ENCODE measurements at places on chromosomes 16 and 17. TPM values are rescaled to one million over a fixed set of nuclear protein-coding genes. Genes with fewer than 3 reads are reported as not detected.
A peak's percentile ranks its signal among the peaks of the same experiment; 100 is the strongest.

ABCA6 gene
- not detected for total RNA-seq

COL1A1 gene
- 1.2 TPM for total RNA-seq

MYH2 gene
- total RNA-seq = not detected

MPO gene
- not detected for total RNA-seq

C16orf96 gene
- not detected for total RNA-seq

EPX gene
- not detected for total RNA-seq

SRRM2 gene
- 639 TPM for total RNA-seq

STAT5A gene
- 375 TPM for total RNA-seq

TOP2A gene
- 161 TPM for total RNA-seq

HCRT gene
- total RNA-seq = not detected

DNA sequence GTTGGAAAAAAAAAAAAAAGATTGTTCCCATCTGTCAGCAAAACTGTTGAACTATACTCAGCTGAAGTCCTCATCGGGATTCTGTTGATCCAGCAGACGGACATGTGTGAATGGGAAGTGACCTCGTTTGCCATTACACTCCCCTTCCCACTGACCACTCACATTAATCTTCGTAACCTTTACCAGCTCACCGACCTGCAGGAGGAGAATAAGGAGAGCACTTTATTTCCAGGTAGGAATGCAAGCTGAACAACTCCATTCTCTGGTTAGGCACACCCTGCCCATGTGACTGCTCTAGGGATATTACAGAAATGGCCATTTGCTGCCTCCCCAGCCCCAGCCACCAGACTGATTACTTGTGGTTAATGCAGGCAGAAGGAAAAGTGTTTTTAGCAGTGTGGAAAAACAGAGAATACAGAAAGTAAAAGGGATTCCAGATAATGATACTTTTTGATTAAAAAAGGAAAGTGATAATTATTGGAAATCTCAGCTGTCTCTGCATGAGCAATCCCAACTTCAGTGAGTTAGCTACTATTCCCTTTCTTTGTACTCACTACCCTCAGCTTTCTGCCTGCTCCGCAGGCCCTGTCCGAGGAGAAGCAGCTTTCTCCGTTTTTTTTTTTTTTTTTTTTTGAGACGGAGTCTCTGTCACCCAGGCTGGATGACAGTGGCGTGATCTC, 23.6 kb upstream of the YWHAE start:
- peaks cover 27% of the 10 kb centered on the region for H3K36me3 ChIP-seq
- no peaks in the 10 kb centered on the region for H3K27me3 ChIP-seq
- H3K27ac ChIP-seq = peak overlapping the region; percentile 1
- H3K4me3 ChIP-seq = no peak overlapping the region

DNA sequence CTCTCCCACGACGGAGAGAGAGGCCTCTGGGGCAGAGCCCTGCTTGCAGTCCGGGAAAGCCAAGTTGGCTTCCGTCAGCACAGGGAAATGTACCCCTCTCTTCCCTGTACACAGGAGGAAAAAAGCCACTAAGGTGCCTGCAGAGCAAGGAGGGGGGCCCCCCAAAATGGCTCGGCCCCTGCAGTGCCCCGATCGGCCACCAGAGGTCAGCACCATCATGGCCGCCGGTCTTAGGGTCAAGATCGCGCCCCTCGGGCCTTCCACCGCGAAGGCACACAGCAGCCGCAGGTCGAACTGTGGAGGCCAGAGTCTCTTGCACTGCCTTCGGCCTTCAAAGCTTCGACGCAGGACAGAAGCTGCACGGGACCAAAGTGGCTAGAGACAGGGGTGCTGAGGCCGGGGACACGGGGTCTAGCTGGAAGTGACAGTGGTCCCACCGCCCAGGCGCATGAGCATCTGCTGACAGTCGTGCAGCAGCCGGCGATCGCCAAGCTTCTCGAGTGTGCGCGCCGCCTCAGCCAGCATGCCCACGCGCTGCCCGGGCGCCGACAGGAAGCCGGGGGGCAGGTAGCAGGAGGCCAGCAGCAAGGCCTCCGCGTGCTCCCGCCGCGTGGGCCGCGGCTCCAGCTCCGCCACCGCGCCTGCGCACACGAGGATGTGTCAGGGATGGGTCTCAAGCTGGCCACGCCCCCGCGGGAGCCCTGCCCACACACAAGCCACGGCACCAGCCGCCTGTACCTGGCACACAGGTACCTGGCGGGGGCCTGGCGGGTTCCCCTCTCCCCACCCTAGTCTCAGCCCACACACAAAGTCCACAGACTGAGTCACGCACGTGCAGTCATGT, 24.4 kb downstream of the SREBF1 start:
- H3K4me1 ChIP-seq = peaks cover 5% of the 10 kb centered on the region
- H3K36me3 ChIP-seq = peaks cover 29% of the 10 kb centered on the region
- no peak overlapping the region for H3K4me3 ChIP-seq
- H3K27ac ChIP-seq = no peak overlapping the region
- H3K27me3 ChIP-seq = no peaks in the 10 kb centered on the region
- peak; percentile 40 for DNase-seq

GRCh38 chr17:41308251-41308917, 725 bp downstream of the KRTAP16-1 start:
- DNase-seq = no peak
- peaks cover 12% of the 10 kb centered on the region for H3K27me3 ChIP-seq
- no peak overlapping the region for H3K27ac ChIP-seq
- peaks cover 32% of the 10 kb centered on the region for H3K4me1 ChIP-seq
- no peak overlapping the region for H3K4me3 ChIP-seq
- no peaks in the 10 kb centered on the region for H3K36me3 ChIP-seq

- no peaks in the 10 kb centered on the region for H3K36me3 ChIP-seq
- DNase-seq = no peak
- no peaks in the 10 kb centered on the region for H3K27me3 ChIP-seq
- H3K4me3 ChIP-seq = no peak overlapping the region
These were observed 224.5 kb upstream of the CNTNAP4 start for GRCh38 chr16:76052725-76053124.

DNA sequence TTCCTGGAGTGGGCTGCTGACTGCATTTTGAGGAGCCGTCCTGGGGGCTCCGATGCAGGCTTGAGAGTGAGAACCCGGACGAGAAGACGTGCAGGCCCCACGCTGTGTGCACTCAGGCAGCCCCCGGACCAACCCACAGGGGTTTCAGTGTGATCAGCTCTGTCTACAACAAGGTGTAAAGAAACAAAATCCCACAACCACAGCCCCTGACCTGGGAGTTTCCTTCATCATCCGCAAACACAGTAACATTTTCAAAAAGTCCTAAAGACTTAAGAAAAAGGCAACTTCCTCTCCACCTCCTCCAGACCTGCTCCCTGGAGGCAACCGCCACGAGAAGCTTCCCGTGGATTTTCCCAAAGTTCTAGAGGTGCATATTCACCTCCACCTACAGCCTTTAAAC, 15.4 kb upstream of the MEAK7 start:
- H3K36me3 ChIP-seq = peaks cover 19% of the 10 kb centered on the region
- H3K27ac ChIP-seq = peak overlapping the region; percentile 81
- H3K27me3 ChIP-seq = no peaks in the 10 kb centered on the region
- no peak for DNase-seq

- H3K27me3 ChIP-seq = peaks cover 17% of the 10 kb centered on the region
- peaks cover 12% of the 10 kb centered on the region for H3K4me1 ChIP-seq
- no peak for DNase-seq
- no peaks in the 10 kb centered on the region for H3K36me3 ChIP-seq
- H3K27ac ChIP-seq = peak overlapping the region; percentile 80
These were observed 6.1 kb downstream of the PRSS36 start for GRCh38 chr16:31143694-31144148.

- H3K4me1 ChIP-seq = no peaks in the 10 kb centered on the region
- no peaks in the 10 kb centered on the region for H3K27me3 ChIP-seq
- DNase-seq = no peak
- H3K36me3 ChIP-seq = peaks cover 7% of the 10 kb centered on the region
These were observed 160.5 kb upstream of the NOL11 start for GRCh38 chr17:67557052-67557845.

DNA sequence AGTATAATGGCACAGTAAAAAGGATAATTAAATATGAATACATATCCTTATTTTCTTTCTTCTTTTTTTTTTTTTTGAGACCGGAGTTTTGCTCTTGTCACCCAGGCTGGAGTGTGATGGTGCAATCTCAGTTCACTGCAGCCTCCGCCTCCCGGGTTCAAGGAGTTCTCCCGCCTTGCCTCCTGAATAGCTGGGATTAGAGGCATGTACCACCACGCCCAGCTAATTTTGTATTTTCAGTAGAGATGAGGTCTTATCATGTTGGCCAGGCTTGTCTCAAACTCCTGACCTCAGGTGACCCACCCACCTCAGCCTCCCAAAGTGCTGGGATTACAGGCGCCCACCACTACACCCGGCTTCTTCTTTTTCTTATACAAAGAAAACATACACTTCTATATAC, 12.0 kb downstream of the GABARAPL2 start:
- H3K4me1 ChIP-seq = peaks cover 18% of the 10 kb centered on the region
- no peak for DNase-seq
- H3K4me3 ChIP-seq = no peak overlapping the region

DNA sequence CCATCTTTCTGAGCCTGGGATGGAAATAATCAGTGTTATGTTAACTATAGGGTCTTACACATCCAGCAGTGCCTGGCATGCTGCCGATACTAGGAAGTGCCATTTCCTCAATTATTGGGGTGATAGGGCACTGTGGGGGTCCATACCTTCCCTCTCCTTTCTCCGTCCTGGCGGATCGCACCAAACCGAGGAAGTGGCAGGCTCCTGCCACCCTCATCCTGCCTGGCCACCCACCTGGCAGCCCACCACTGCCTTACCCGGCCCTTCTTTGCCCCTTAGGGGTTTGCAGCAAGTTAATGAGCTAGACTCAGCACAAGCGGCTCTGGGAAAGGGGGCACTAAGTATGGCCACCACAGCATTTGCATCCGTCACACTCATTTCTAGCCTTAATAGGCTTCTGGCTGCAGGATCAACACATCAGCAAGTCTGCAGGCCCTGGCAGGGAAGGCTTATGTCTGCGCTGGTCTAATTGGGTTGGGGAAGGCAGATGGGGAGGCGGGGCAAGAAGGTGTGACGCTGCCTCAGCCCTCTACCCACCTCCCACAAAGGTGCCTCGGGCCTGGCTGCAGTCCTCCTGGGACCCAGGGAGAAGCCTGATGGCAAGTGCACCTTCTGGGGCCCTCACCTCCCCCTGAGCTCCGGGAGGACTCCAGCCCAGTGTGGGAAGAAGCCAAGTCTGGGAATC, 28.6 kb downstream of the DCAKD start:
- H3K27ac ChIP-seq = no peak overlapping the region
- H3K4me3 ChIP-seq = no peak overlapping the region
- DNase-seq = no peak
- H3K27me3 ChIP-seq = peaks cover 27% of the 10 kb centered on the region
- peaks cover 22% of the 10 kb centered on the region for H3K4me1 ChIP-seq

- no peaks in the 10 kb centered on the region for H3K4me1 ChIP-seq
- H3K27me3 ChIP-seq = no peaks in the 10 kb centered on the region
- H3K4me3 ChIP-seq = no peak overlapping the region
- no peak for DNase-seq
These were observed 55.1 kb downstream of the SOX9 start for GRCh38 chr17:72175787-72176515.

GRCh38 chr17:50136096-50136687, 6.2 kb upstream of the SAMD14 start:
- no peak overlapping the region for H3K27ac ChIP-seq
- H3K4me1 ChIP-seq = peaks cover 55% of the 10 kb centered on the region
- no peak for DNase-seq
- H3K4me3 ChIP-seq = no peak overlapping the region

DNA sequence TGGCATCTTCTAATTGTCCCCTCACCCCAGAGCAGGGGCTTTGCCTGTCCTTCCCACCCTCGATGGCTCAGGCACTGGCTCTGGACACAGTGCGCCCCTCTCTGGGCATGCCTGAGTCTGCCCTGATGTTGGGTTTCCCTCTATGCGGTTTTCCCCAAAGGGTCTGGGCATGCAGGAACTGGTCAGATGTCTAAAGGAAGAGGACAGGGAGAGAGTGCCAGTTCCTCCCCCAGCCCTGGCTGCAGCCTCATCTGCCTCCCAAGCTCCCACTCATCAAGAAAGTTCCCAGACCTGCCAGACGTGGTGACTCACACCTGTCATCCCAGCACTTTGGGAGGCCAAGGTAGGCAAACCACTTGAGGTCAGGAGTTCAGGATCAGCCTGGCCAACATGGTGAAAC, 41.3 kb upstream of the PABPN1L start:
- H3K27ac ChIP-seq = no peak overlapping the region
- H3K4me1 ChIP-seq = no peaks in the 10 kb centered on the region
- DNase-seq = no peak
- peaks cover 2% of the 10 kb centered on the region for H3K27me3 ChIP-seq
- no peak overlapping the region for H3K4me3 ChIP-seq

- H3K27ac ChIP-seq = peak overlapping the region; percentile 30
- peaks cover 51% of the 10 kb centered on the region for H3K36me3 ChIP-seq
- peaks cover 5% of the 10 kb centered on the region for H3K4me1 ChIP-seq
- no peak overlapping the region for H3K4me3 ChIP-seq
- H3K27me3 ChIP-seq = no peaks in the 10 kb centered on the region
These were observed 43.6 kb upstream of the CACNG5 start for GRCh38 chr17:66791347-66791746.

DNA sequence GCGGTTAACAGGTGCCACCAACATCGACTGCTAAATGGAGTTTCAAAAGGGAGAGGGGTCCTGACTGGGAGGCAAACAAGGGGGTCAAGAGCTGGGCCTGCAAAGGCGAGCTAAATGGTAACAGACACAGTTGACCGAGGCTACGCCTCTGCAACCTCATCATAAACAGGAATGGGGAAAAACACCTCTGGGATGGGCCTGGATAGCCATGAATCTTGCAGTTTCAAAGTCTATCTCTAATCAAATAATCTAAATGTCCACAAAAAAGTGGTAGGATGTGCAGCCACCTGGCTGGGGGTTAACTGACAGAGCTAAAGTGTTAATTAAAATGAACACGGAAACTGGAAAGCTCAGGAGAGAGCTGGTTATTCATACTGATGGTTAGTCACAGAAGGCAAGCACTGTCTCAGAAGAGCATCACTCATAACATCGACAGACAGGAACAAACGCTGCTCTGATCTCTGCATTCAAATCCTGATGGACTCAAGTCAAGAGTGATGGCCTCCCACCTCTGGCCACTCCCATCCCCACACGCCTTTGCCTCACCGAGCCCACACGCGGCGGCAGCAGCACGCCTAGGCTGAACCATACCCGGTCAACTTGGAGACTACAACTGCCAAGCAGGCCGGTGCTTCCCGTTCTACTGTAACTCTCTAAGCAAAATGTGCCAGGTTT, 56.3 kb downstream of the CREBBP start:
- no peaks in the 10 kb centered on the region for H3K27me3 ChIP-seq
- H3K4me3 ChIP-seq = peak overlapping the region; percentile 15
- peak overlapping the region; percentile 37 for H3K27ac ChIP-seq
- no peak for DNase-seq
- H3K4me1 ChIP-seq = peaks cover 68% of the 10 kb centered on the region
- H3K36me3 ChIP-seq = peaks cover 13% of the 10 kb centered on the region

DNA sequence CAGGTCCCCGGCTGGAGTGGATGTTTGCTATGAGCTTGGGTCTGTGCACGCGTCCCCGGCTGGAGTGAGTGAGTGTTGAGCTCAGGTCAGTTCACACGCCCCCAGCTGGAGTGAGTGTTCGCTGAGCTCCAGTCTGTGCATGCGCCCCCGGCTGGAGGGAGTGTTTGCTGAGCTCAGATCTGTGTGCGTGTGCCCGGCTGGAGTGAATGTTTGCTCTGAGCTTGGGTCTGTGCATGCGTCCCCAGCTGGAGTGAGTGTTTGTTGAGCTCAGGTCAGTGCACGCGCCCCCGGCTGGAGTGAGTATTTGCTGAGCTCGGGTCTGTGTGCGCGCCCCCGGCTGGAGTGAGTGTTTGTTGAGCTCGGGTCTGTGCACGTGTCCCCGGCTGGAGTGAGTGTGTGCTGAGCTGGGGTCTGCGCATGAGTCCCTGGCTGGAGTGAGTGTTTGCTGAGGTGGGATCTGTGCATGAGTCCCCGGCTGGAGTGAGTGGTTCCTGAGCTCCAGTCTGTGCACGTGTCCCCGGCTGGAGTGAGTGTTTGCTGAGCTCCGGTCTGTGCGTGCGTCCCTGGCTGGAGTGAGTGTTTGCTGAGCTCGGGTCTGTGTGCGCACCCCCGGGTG, 284.2 kb downstream of the SNX29 start:
- H3K4me3 ChIP-seq = no peak overlapping the region
- H3K4me1 ChIP-seq = no peaks in the 10 kb centered on the region
- no peak for DNase-seq
- H3K36me3 ChIP-seq = no peaks in the 10 kb centered on the region
